ENCODE measurements at places on chromosomes 2 and 18.

GRCh38 chr2:159736048-159736447 is 23.7 kb downstream of the MARCHF7 start:
- DNase-seq: no peak

GRCh38 chr2:65070172-65070830 is 14.1 kb downstream of the CEP68 start:
- no peak for DNase-seq

DNA sequence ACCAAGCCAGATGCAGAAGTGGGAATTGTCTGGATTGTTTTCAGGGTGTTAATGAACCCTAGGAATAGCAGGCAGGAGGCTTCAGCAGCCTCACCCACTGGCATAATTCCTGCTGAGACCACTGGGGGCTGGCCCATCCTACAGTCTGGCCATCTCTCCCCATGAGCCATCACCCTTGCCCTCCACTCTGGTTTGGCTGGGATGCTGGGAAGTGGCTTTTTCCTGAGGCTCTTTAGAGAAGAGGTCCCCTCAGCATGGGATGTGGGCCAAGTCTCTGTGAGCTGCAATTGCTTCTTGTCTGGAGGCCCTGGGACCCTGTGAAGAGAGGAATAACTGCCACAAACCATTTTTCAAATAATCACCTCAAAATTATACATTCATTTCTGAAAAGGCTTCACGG is 4.0 kb downstream of the TCF7L1 start:
- no peak for DNase-seq

GRCh38 chr2:64819774-64820688 is 166.3 kb upstream of the SERTAD2 start:
- DNase-seq: no peak

- DNase-seq: no peak
Measured at GRCh38 chr2:209638346-209638745, 133.3 kb upstream of the UNC80 start.

GRCh38 chr2:98118161-98118560 is 31.2 kb downstream of the VWA3B start:
- DNase-seq: no peak

- no peak for DNase-seq
Measured at GRCh38 chr2:211361383-211361782, 805.0 kb downstream of the CPS1 start.

- no peak for DNase-seq
Measured at GRCh38 chr2:219060821-219061791, at the start of gene IHH. Gene IHH (minus strand): TSS chr2:219060921. CDS start chr2:219060467, 454 bp downstream.

GRCh38 chr18:34933909-34934661 is 107.1 kb upstream of the MAPRE2 start:
- DNase-seq: no peak

DNA sequence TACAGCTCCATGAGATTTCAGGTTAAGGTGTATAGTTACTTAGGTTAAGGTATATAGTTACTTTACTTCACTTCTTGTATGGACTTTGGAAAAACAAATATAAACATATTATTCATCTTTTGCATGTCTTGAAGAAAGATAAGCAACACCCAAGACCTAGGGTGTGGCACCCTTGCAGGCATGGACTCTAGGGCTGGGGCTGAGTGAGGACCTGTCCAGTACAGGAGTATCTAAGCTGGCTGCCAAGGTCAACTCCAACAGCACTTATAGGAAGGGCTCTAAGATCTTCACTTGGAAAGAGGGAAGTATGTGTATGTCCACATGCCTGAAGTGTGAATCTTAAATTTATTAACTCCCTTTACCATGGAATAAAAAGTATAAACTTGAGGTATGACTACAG is 7.1 kb upstream of the TMEM163 start:
- DNase-seq: no peak

- DNase-seq: no peak
Measured at GRCh38 chr2:53498210-53498609, 269.4 kb upstream of the CHAC2 start.

- no peak for DNase-seq
Measured at GRCh38 chr2:188726626-188727247, 247.4 kb upstream of the COL3A1 start.

GRCh38 chr2:20450201-20450999 is 3.5 kb downstream of the RHOB start:
- no peak for DNase-seq

DNA sequence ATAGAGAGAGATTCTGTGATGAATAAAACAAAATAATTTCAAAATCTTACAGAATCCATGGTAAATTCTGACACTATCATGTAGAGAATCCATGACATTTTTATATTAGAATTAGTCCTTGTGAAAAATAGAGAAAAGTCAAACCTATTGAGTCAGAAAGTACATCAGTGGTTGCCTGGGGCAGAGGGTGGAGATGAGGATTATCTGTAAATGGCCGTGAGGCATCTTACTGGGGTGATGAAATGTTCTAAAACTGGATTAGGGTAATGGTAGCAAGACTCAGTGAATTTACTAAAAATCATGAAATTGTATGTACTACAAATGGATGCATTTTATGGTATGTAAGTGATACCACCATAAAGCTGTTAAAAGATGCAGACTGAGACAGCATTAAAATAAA is 323.1 kb downstream of the SLC8A1 start:
- DNase-seq: no peak

- no peak for DNase-seq
Measured at GRCh38 chr2:164190700-164191099, 430.6 kb downstream of the GRB14 start.

GRCh38 chr2:47907039-47907781 is 912 bp upstream of the FBXO11 start:
- DNase-seq: no peak

GRCh38 chr18:21177822-21178221 is 64.2 kb upstream of the GREB1L start:
- DNase-seq: no peak
